ENCODE measurements at places on chromosomes 2 and 18.

GRCh38 chr2:73070643-73071359 is 711 bp downstream of the SFXN5 start:
- DNase-seq = peak; percentile 42

DNA sequence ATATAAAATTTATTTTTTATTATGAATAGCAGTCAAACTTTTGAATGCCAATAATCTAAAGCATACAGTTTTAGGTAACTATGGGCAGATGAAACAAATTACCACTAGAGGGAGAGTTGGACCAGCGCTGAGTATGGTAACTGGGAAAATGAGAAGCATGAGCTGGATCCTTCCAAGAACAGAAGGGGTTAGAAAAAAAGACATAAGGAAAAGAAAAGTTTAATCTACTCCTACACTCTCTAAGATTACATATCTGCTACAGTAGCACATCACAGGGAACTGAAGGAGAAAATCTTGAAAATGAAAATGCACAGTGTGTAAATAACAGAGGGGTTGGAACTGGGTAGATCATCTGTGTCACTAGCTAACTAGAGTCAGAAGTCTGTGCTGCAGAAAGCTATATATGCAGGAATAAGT is 15.5 kb downstream of the REG3G start:
- DNase-seq = no peak

- no peak for DNase-seq
These were observed 441.4 kb downstream of the NBAS start for GRCh38 chr2:15119722-15120175.

- peak; percentile 31 for DNase-seq
These were observed 1.6 kb downstream of the MAP4K4 start for GRCh38 chr2:101698844-101699754.

DNA sequence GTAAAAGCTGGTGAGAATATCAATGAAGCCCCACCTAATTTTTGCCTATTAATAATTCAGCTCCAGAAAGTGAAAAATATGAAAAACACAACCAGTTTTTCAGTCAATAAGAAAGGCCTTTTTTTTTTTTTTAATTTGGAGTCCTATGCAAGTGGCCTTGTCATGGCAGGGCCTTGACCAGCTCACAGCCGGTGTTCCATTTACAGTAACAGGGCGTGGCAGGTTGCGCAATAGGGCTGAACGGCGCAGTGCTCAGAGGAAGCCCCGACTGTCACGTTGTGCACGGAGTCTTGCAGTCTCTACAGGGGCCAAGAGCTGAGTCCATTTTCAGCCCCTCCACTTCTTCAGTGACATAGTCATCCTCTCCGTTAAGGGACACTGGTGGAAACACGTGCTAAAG is 184.1 kb upstream of the FN1 start:
- DNase-seq = no peak

- peak; percentile 68 for DNase-seq
These were observed 14.8 kb downstream of the ASPRV1 start for GRCh38 chr2:69946351-69947324.

DNA sequence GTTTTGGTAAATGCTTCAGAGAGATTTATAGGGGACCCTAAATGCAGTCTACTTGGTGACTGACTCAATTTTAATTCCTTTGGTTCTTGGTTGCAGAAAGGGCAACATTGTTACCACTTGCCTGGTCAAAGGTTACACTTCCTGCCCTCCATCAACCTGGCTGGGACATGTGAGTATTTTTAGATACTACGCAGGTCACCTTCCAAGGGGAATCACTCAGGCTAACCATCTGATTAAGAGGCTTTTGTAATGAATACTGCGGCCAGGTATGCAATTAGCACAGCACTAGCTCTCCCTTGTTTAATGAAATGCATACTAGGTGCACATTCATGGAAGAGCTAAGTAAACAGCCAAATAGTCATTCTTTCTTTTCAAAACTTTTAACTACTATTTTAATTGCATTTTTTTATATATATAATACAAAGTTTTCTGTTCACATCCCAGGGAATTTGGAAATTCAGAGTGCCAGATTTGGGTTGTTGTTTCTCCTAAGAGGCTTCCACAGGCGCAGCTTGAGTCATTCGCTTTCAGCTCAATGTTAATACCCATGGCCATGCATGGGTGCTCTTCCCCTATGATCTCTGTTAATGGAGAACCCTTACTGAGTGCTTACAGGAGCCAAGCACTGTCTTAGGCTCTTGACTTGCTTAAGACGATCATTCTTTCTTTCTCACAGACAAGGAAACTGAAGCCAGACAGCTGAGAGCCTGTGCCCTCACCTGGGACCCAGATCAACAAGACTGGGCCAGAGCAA is 152.2 kb downstream of the MTX2 start:
- peak; percentile 73 for DNase-seq

DNA sequence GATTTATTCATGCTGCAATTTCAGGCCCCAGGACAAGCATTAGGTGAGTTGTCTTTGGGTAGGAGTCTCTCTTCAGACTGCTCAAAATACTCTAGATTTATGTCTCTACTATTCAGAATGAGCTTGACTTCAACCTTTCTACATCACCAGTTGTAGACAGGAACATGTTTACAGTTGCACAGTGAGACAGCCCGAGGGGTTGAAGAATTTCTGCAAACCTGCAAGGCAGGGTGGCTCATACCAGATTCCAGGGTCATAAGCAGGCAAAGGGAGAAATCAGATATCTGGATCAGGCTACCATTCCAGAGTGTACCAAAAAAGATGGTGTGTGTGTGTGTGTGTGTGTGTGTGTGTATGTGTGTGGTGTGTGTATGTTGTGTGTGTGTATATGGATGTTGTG is 112.4 kb downstream of the SPP2 start:
- no peak for DNase-seq

DNA sequence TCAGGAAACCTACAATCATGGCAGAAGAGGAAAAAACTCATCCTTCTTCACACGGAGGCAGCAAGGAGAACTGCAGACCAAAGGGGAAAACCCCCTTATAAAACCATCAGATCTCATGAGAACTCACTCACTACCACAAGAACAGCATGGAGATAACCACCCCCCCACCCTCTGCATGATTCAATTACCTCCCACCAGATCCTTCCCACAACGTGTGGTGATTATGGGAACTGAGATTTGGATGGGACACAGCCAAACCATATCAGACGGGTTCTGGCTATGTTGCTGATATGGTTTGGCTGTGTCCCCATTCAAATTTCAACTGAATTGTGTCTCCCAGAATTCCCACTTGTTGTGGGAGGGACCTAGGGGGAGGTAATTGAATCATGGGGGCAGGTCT is 28.7 kb upstream of the CCDC150 start:
- no peak for DNase-seq

DNA sequence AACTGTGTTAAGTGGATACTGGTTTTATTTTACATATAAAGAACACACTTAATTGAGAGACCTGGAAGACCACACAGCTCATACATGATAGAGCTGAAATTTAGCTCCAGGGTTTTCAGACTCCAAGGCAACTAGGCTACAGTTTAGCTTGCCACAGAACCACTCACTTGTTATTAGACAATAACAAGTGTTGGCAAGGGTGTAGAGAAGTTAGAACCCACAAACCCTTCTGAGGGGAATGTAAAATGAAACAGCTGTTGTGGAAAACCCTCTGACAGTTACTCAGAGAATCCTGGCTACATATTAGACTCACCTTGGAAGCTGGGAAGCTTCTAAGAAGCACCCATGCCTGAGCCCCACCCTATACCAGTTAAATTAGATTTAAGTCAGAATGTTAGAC is 75.3 kb downstream of the MAP3K20 start:
- DNase-seq = peak; percentile 31

GRCh38 chr2:8134985-8135682 is 546.7 kb upstream of the ID2 start:
- no peak for DNase-seq

- peak; percentile 64 for DNase-seq
These were observed 64.2 kb downstream of the SCG2 start for GRCh38 chr2:223537651-223538601.

GRCh38 chr18:79248495-79249060 is 147.2 kb upstream of the NFATC1 start:
- peak; percentile 68 for DNase-seq

DNA sequence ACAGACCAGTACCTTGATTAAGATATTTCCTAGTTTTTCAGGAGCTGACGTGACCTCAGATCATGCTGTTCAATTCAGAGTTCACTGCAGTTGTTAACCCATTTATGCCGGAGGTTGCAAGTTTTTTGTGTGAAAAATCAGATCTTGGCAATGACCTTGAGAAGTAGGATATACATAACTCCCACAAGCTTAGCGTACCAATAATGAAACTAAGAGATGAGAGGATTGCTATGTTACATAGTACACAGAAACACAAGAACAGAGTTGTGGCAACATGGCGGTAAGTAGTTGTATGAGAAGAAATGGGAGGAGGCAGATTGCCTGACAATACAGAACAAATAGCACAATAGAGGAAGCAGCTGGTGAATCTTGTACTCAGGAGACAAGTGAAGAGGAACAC is 39.1 kb downstream of the PPIG start:
- DNase-seq = no peak

GRCh38 chr2:108139521-108139920 is 100.2 kb upstream of the SULT1C3 start:
- peak; percentile 13 for DNase-seq

- DNase-seq = peak; percentile 14
These were observed 53.4 kb downstream of the STK25 start for GRCh38 chr2:241454837-241455485.

DNA sequence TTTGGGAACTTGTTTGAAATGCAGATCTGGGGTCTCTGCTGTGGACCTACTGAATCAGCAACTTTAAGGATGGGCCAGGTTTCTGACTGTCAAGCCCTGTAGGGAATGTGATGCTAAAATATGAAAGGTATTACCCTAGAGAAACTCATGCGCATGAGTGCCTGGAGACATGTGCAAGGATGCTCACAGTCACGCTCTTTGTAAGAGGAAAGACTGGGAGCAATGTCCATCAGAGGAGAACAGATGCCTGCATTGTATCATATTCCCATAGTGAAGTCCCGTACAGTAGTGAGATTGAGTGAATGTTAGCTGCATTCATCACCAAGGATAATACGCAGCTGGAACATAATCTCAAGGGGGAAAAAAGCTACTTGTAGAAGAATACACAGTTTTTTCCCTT is 14.1 kb downstream of the ZNF407 start:
- no peak for DNase-seq

DNA sequence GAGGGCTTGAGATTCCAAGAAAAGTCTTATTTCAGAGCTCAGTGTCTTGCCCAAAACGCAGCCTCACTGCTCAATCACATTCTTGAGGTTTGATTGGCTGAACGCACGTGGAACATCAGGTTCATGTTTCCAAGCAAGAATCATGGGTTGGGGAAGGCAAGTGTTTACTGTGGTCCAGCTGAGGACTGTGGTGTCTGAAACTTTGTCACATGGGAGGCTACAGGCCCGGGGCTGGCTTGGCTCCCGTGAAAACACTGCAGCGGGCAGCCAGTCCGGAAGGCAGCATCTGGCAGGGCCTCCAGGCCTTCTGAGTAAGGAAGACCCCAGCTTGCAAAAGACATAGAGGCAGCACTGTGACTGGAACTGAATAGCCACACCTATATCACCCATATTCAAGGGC is 84.7 kb downstream of the POLR1A start:
- DNase-seq = peak; percentile 71

DNA sequence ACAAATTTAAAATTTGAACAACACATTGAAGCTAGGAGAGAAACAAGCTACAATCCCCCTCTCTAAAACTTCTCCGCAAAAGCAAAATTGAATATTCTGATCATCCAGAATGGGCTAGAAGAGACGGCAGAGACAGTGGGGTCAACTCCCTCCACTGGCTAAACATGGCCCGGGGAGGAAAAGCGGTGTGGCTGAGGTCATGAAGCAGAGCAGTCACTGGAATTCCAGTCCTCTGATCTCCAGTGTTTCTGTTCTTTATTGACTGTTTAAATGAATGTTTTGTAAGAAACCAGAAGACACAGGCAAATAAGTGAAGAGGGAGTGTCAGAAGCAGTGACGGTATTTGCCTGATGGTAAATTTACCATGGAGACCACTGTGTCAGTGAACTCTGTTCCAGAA is 116.2 kb downstream of the GAREM1 start:
- no peak for DNase-seq

- DNase-seq = no peak
These were observed 50.3 kb downstream of the PTGR3 start for GRCh38 chr18:75158465-75159237.

DNA sequence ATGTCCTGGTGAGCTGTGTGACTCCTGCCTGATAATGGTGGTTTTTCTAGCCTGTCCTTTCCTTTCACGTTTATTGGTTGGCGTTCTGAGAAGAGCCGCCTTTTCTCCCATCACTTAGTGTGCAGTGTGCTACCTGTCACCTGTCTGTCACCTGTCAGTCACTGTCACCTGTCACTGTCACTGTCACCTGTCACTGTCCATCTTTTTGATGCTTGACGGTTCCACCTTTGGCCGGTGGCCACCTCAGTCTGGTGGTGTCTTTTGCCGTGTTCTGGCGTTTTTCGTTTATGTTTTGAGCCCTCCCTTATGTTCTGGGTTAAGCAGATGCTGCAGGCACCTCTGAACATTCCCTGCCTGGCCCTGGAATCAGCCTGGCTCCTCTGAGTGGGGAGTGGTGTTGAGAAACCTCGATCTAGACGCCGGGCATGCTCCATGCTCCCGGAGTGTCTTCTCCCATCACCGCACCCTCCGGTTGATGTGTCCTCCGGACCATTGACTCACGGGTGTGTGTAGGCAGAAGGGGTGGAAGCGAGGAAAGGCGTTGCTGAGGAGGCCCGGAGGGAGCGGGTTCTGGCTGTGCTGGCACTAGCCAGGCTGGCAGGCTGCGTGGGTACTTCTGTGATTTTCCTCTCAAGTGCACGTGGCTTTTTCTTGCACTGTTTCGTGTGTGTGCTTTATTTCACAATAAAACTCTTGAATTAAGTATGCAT is 20.7 kb downstream of the DTYMK start:
- peak; percentile 53 for DNase-seq

DNA sequence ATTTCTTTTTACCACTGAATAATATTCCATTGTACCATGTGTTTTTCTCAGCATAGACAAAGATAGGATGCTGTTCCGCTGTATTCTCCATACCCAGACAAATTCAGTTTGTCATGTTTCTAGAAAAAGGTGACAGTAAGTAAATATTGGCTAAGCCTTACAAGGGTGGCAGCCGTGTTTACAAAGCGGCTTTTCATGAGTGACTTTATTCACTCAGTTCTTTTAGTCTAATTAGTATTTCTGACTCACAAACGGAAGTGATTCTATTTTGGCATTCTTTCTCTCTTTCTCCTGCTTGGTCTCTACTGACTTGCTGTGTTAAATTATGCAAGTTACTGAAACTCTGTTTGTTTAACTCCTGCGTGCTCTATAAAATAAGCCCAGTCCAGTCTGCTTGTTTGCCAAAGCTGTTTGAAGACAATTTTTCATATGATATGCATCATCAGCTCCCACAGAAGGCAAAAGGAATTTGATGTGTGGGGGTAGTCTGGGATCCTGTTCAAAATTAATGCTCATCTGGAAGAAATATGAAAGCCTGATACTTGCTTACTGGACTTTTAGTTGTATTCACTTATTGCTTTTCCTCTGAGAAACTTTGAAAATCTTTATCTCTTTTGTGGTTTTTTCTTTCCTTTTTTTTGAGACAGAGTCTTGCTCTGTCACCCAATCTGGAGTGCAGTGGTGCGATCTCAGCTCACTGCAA is 2.3 kb upstream of the PLEKHH2 start:
- DNase-seq = peak; percentile 94
